T follicular helper cell (primary cell): ENCODE measurements at places on chromosomes 1 and 21.

GRCh38 chr1:8355439-8356255 lies 37.7 kb downstream of the SLC45A1 start:
- no peak for DNase-seq

DNA sequence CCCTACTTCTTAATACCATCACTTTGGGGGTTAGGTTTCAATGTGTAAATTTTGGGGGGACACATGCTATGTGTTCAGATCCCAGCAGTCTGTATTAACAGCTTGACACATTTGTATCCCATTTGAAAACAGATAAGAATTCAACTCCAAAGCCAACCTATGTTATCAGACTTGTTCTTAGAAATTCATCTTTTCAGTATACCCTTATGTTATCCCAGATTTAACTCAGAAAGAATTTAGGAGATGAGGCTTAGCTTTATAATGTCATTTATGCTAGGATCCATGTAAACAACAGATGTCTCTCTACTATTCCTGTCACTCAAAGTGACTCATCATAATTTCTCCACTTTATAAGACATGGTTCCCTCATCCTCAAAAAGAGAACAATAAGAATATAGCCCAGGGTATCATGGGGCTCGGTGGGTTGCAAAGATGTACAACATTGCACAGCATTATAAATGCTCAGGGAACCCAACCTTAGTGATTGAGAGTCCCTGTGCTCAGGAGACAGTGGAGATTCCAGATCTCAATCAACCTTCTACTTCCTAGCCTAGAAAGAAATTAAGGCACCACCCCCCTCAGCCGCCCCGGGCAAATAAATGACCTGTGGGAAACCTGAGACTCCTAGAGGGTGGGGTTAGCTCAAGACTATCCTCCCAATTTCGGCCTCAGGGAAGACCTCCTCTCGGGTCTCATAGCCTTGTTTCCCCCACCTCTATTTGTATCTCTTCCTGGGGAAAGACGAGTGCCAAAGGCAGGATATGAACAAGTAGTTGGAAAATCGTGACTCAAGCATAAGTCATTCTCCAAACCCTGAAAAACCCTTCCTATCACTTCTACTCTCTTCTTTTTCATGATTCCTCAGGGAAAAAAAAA lies 265.1 kb upstream of the CAMK1G start:
- DNase-seq, result no peak

DNA sequence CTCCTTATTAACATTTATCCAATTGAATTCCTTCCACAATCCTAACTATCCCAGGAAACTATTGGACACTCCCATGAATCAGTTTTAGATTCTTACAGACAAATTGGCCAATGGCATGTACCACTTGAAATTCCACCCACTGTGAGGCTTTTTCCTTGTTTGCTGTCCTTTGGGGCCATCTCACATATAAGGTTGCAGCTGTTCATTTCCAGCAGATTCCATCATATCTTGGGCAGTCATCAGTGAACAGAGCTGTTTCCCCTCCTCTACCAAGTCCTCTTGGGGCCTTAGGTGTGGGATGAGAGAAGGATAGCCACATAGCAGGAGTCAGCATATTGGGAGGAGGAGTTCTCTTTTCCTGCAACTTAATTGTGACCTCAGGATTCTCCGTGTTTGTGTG lies 109.1 kb downstream of the HHAT start:
- no peak for DNase-seq

GRCh38 chr1:46153732-46154131 lies 21.2 kb upstream of the TSPAN1 start:
- DNase-seq, result no peak

- no peak for DNase-seq
Observed at GRCh38 chr1:20958430-20958829, 171.3 kb upstream of the HP1BP3 start.

- DNase-seq, result no peak
Observed at GRCh38 chr1:103576065-103576464, 4.7 kb downstream of the AMY2B start.

DNA sequence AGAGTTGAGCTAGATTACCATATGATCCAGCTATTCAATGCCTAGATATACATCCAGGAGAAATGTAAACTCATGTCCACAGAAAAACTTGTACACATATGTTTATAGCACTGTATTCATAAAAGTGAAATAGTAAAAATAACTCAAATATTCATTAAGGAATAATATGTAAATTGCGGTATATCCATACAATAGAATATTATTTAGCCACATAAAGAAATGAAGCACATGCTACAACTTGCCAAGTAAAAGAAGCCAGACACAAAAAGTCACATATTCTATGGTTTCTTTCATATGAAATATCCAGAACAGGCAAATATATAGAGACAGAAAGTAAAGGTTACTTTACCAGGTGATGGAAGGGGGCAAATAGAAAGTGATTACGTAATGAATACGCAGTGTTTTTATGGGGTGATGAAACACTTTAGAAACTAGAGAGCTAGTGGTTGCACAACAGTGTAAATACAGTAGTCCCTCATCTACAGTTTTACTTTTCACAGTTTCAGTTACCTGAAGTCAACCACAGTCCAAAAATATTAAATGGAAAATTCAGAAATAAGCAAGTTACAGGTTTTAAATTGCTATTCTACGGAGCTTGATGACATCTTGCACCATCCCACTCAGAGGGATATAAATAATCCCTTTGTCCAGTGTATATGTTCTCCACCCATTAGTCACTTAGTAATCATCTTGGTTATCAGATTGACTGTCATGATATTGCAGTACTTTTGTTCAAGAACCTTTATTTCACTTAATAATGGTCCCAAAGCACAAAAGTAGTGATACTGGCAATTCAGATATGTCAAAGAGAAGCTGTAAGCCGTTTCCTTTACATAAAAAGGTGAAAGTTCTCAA lies 62.3 kb downstream of the ZNF644 start:
- no peak for DNase-seq

GRCh38 chr21:42461881-42462877 lies 33.8 kb downstream of the RSPH1 start:
- no peak for DNase-seq

DNA sequence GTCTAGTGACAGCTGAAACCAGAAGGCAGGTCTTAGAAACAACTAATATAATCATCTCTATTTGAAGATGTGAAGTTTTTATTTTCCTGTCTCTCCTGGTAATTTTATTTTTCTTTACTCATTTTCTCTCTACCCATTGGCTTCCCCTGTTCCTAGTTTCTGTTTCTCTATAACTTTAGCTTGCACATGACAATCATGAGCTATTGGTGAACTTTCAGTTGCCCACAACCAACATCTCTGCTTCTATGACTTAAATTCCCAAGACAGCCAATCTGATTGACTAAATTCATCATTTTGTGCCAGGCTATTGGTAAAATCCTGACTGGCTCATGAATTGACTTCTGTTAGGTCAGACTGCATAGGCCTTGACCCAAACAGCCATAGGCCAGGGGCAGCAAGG lies 13.7 kb upstream of the ACADM start:
- no peak for DNase-seq

DNA sequence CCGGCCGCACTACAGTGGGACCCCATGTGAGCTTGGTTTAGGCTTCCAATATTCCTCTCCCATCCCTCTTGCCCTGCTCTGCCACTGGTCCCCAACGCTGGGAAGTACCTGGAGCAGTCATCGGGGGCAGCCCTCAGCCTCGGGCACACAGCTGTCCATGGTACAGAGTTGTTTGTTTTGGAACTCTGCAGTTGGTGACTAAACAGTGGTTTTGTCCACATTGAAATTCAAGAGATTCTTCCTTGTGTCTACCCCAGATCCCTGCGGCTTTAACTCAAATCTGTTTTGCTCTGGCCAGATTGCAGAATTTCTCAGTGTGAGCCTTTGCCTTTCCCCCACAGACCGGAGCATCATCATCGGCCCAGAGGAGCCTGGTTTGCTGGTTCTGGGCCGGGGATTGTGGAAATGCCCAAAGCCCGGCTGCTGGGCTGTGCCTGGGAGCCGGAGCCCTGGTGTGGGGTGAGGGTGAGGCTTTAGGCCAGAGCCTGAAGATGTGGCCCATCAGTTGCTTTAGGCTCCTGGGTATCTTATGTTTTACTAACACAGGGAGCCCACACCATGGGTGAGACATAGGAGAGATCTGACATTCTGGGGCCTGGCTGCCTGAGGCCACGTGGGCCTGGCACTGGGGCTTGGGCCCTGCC lies 93.2 kb downstream of the ARHGEF10L start:
- no peak for DNase-seq

DNA sequence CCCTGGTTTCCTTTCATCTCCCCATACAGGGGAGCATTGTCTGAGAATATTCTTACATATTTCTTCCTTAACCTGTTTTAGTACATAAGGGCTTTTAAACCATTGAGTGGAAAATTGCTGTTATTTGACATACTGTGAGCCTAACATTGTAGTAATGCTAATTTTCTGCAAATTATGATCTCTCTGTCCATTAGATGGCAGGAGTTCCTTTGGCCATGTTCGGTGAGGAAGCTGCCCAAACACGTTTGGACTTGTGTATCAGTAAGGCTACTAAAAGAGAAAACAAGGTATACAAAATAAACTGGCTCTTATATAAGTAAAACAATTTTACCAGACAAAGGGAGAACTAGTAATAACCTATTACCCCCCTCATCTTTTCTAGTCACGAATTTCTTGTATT lies 29.2 kb downstream of the CDC7 start:
- DNase-seq, result no peak

DNA sequence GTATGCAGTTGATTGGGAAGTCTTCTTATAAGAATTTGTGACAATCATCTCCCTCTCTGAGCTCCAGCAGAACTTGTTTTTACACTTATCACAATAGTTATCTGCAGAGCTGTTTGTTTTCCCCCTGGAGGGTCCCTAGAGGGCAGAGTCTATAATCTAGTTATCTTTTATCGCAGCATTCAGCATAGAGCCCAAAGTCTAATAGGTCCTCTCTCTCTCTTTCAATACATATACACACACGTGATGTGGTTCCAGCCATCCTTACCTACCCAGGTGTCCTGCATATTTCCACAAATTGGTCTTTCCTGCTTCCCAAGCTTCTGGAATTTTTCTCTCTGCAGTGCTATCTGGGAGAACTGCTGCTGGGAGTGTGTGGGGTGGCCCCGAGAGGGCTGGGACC lies 229.6 kb upstream of the KIAA0040 start:
- DNase-seq, result no peak

DNA sequence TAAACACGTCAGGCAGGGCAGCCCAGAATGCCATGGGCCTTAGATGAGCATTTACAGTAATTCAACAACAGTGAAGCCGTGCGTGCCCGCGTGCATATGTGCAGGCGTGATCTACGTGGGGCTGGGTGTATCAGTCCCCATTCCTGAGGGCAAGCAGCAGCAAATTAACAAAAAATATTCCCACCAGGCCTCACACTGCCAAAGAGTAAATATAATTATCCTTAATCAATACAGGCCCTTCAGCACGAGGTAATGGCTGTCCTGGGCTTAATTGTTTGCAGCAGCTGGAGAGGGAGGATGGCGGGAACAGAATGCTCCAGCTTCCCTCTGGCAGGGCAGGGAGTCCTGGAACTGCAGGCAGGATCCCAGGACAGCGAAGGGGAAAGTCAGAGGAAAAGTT lies 91.8 kb downstream of the DDX20 start:
- DNase-seq, result no peak

DNA sequence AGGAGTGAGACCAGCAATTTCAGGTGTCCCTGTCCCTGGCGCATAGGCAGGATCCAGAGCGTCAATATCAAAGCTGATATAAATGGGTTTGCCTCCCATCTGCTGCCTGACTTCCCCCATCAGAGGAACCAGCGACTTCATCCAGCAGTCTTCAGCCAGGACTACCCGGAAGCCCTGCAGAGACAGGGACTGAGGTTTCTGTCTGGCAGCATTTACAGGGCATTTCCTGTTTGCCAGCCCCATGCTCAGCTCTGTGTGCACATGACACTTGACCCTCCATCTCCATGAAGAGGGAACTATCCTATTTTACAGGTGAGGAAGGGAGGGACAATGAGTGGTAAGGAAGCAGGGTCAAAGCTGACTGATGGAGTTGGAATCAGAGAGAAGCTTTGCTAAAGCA lies 7.2 kb downstream of the AGMAT start:
- no peak for DNase-seq

DNA sequence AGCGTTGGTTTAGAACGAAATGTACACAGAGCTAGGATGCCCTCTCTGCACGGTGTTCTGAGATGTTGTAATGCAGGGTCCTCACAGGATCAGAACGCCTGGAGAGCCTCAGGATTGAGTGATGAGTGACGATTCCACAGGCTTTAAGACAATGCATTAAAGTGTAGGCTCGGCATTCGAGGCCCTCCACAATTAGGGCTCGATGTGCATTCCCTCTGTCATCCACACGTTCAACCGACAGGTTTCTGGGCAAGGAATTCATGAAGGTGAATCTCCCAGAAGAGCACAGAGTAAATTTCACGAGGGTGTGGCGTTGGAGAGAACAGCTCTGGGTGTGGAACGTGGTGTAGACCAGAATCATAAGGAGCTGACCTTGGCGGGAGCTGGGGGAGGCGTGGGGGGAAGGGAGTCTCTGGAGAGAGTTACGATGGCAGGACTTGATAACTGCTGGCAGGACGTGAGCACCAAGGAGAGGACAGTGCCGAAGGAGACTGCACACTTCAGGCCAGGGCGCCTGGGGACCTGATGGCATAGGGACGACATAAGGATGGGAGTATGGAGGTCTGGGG lies 51.0 kb upstream of the EFHD2 start:
- no peak for DNase-seq

DNA sequence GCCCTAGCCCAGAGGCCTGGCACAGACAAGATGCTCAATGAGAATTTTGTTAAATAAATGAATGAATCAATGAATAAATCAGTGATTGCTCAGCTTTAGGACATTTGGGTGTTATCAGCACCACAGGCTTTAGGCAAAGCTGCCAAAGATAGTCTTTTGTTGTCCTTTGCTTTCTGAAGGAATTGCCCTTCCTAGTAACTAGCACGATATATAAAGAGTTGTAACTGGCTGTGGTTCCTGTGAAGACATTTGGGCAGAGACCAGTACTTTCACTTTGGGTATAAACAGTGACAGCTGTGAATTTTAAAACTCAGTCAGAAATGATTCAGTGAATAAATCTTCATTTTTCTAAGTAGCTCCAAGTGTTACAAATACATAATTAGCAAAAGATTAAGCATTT lies 13.3 kb downstream of the RNU5D-1 start:
- DNase-seq, result no peak
